ENCODE measurements at places on chromosomes 11 and 22.
A peak's percentile ranks its signal among the peaks of the same experiment; 100 is the strongest.

GRCh38 chr11:108616549-108616948 is 23.0 kb upstream of the EXPH5 start:
- peak; percentile 96 for DNase-seq

- DNase-seq: no peak
Measured at GRCh38 chr22:23621082-23621780, 10.9 kb downstream of the DRICH1 start.

- DNase-seq: peak; percentile 19
Measured at GRCh38 chr22:17403906-17404305, 34.6 kb downstream of the CECR2 start.

DNA sequence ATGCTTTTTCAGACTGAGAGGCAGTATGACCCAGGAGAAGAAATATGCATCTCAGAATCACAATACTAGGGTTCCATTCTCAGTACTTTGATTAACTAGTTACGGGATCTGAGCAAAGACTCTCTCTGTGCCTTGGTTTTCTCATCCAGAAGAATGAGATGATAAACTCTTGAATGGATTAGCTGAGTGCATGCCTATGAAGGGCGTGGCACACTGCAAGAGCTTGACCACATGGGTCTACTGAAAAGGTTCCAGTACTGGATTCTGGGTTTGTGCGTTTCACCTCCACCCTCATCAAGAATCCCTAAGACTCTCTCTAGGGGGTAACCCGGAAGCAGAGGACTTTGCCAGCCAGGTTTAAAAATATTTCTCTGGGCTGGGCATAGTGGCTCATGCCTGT is 25.6 kb downstream of the PGA5 start:
- peak; percentile 17 for DNase-seq

- DNase-seq: no peak
Measured at GRCh38 chr22:32204040-32204855, 625 bp downstream of the RFPL2 start.

- DNase-seq: no peak
Measured at GRCh38 chr11:111089759-111090158, 155.8 kb upstream of the POU2AF2 start.

- DNase-seq: no peak
Measured at GRCh38 chr22:22242488-22242887, 2.1 kb upstream of the VPREB1 start.

DNA sequence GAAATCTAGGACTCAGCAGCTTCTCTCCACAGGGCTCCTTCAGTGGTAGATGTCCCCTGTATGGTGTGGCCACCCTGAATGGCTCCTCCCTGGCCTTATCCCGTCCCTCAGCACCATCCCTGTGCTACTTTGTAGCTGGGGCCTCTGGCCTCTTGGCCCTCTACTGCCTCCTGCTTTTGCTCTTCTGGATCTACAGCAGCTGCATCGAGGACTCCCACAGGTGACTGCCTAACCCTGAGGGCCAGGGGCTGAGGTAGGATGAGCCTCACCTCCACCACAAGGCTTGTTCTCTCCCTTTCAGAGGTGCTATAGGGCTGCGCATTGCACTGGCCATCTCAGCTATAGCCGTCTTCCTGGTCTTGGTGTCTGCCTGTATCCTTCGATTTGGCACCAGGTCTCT is 1.8 kb downstream of the TMEM179B start:
- DNase-seq: no peak

DNA sequence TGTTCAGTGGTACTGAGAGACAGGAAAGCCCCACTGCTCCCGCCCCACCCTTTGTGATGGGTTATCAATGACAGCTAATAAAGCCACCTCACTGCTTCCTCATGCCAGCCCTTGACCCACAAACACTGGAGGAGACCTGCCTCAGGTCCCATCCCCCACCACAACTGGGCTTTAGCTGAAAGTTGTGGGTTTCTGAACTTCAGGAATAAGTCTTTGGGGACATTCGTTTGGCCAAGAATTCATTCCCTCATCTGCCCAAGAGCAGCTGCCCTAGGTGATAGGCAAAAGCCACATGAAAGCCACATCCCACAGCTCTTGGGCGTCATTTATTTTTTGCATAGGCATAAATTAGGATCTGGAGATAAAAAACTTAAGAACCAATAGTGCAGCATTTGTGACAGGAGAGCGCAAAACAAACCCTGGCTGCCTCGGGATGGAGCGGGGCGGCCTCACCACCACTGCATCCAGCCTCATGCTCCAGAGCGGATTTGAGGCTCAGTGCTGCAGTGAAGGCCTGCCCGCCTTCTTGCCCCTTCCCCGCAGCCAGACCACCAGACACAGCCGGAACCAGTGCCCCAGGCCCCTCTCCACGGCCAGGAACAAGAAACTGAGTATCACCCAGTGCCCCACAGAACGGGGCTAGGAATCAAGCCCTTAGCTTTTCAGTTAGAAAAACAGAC is 21.2 kb downstream of the SUN2 start:
- DNase-seq: no peak

GRCh38 chr11:47524291-47524874 is 28.5 kb downstream of the CELF1 start:
- no peak for DNase-seq

GRCh38 chr11:35358391-35358790 is 61.0 kb downstream of the SLC1A2 start:
- no peak for DNase-seq

DNA sequence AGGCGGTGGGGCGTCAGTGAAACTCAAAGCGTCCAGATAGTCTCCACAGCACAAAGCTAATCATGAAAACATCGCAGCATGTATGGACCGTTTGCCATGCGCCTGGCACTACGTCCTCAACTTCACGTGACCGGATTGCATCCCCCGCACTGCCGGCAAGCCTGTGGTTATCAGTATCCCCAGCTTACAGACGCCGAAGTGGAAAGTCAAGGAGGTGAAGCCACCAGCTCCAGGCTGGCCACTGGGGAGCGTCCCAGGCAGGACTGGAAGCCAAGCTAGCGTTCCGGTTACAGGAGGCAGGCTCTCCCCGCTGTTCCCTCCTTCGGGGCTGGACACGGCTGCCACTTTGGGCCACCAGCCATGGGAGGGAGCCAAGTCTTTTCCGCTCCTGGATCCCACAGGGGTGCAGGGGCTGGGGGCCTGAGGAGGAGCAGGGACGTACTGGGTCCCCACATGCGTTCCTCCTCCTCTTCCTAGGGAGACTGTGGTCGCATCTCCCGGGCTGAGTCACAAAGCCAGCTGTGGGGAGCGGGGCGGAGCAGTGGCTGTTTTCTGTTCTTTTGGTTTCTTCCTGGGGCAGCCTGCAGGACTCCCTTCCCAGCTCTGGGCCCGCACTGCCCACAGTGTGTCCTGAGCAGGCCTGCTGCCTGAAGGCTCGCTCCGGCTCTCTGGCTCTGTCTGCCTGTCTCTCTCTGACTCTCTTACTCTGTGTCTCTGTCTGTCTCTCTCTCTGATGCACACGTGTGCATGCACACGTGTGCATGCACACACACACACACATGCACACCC is 4.3 kb upstream of the OSBPL5 start:
- peak; percentile 72 for DNase-seq

DNA sequence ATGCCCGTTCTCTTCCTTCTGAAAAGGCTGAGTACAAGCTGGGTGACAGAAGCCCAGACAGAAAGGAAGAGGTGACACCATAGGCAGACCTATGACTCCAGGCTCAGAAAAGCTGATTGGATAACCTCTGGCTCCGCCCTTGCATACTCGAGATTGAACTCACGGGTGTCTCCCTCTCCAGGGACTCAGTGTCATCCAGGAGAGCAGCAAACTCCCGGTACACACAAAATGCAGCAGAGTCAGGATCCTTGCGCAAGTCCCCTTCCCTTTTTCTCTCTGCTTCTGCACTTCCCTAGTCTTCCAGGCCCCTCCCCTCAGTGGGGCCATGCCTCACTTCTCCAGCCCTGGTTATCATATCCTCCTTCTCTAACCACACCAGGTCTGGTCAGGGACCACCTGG is 9.8 kb downstream of the SCN4B start:
- no peak for DNase-seq

DNA sequence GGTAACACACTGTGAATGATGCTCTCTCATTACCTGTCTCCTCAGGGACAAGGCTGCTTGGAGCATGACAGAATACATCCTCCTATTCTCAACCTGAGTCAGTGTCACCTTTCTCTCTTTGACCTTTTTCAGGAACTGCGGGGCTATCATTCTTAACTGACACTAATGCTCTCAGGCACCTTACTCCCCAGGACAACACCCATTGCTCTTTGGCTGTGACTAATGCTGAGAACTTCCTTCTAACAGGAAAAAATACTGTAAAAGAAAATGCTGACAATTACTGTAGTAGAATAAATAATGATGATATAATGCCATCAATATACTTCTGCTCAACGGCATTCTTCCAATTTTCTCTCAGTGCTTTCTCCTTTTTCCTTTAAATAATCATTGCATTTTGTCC is 2082.7 kb upstream of the RAG2 start:
- DNase-seq: no peak

GRCh38 chr11:65743681-65744025 is 23.1 kb upstream of the RNASEH2C start:
- DNase-seq: no peak

- no peak for DNase-seq
Measured at GRCh38 chr22:44289414-44290171, 23.2 kb downstream of the SHISAL1 start.

DNA sequence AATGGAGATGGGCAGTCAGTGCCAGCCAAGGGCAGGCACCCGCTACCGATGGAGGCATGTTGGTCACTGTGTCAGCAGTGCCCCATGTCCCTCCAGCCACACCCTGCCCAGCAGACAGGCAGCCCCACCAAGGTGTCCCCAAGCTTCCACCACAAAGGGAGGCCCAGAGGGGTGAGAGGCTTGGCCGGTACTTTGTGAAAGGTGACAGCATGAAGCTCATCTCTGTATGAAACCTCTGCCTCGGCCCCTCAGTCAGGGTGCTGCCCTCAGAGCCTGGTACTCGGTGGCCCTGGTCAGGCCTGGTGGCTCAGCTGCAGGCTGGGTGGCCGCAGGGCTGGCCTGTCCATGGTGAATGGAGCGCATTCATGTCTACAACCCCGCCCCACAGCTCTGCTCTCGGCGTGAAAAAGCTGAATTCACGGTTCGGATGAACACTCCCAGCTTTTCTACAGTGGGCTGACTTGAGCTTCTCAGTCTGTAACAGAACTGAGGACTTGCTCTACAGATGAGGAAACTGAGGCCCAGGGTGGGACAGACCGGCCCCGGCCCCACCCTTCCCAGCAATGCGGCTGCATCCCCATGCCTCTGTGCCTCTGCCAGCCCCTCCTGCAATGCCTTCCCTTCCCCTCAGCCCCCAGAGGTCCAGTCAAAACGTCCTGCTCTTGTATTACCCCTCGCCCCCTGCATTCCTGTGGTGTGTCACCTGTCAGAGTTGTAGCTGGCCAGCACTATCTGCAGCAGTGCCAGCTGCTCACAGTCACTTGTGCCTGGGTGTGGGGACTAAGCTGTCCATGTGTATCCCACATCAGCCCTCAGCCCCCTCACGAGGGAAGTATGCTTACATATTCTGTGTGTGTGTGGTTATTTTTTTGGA is 27.7 kb downstream of the RSPH14 start:
- no peak for DNase-seq

DNA sequence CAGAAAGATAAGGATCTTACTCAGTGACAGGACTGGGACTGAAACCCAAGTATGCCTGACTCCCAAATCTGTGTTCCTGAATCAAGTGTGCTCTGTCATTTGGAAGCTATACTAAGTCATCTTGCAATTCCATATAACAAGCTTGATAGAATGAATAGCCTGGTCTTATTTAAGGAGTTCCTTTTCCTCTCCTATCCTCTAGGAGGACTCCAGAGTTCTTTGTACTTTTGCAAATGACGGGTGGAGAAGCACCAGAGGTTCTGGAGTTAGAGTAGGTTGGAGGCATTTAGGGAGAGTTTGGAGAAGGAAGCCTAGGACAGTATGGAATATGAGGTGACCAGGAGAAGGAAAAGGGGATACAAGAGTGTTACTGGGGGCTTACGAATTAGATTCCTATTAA is 92.9 kb upstream of the RCN1 start:
- DNase-seq: no peak

DNA sequence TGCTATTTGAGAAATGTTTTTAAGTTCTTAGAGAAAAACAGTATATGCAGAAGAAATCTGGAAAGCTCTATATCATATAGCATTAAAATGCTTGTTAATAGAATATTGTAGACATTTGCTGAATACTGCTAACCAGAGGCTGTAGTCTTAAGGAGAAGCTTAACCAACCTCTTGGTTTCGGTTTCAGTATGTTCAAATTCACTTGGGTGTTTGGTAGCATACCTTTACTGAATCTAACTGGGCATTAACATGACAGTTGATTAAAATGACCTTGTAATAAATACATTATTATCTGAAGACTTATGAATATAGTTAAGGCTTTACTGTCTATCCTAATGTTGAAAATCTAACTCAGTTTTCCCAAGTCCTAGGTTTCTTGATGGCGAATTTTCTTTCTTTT is 5.4 kb downstream of the PCF11 start:
- DNase-seq: peak; percentile 32

GRCh38 chr11:102313238-102313940 is 3.9 kb upstream of the BIRC3 start:
- DNase-seq: no peak

GRCh38 chr11:87518266-87518665 is 480.5 kb downstream of the TMEM135 start:
- no peak for DNase-seq

DNA sequence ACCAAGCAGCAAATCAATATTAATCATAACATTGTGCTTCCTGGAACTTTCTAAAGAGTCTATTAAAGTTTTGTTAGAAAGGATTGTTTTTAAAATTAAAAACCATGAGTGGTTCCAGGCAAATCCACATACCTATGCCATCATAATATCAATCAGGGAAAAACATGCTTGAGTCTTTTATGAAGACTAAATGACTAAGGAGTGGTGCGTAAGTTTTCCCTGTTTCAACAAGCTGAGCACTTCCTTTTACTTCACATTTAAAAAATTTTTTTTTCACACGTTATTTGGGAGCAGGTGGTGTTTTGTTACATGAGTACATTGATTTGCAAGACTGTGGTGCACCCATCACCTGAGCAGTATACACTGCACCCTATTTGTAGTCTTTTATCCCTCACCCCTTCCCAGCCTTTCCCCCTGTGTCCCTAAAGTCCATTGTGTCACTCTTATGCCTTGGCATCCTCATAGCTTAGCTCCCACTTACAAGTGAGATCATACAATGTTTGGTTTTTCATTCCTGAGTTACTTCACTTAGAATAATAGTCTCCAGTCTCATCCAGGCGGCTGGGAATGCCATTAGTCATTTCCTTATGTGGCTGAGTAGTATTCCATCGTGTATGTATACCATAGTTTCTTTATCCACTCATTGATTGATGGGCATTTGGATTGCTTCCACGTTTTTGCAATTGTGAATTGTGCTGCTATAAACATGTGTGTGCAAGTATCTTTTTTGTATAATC is 1190.3 kb upstream of the RAG2 start:
- peak; percentile 95 for DNase-seq

DNA sequence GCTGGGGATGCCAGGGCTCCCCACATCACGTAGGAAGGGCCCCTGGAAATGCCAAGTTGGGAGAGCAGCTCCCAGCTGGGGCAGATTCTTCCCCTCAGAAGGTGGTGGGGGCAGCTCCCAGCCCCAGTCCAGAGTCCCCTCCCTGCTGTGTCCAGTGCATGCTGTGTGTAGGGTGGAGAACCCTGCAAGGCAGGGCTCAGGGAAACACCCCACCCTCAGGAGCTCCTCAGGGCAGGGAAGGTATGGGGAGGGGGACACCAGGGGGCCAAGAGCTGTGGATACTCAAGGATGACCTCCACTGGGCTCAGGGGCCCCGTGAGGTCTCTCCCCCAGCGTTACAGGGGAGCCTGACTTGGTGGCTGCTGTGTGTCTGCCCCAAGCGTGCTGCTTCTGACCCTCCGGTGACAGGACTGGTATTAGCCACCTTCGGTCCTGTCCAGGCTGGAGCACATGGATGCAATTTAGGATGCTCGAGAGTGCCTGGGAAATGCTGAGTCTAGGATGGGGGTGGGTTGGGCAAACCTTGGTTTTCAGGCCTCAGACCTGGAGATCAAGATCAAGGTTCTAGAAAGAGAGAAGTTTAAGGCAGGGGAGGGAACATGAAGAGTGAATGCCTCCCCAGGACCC is 16.1 kb upstream of the CABP7 start:
- DNase-seq: no peak
